Stimulated activated CD4-positive, alpha-beta T cell treated with anti-CD3 and anti-CD28 coated beads, Interleukin-15, amount 100 ng/mL, for 48 hours (primary cell): ENCODE measurements at places on chromosomes 5 and 9.

- DNase-seq = no peak
Measured at GRCh38 chr9:123599781-123600180, 243.8 kb downstream of the CRB2 start.

- DNase-seq = no peak
Measured at GRCh38 chr9:7799944-7800285, 337 bp upstream of the DMAC1 start.

GRCh38 chr9:110156902-110157301, 51.1 kb downstream of the C9orf152 start:
- DNase-seq = no peak

- no peak for DNase-seq
Measured at GRCh38 chr5:56054666-56055065, 59.9 kb upstream of the IL6ST start.

DNA sequence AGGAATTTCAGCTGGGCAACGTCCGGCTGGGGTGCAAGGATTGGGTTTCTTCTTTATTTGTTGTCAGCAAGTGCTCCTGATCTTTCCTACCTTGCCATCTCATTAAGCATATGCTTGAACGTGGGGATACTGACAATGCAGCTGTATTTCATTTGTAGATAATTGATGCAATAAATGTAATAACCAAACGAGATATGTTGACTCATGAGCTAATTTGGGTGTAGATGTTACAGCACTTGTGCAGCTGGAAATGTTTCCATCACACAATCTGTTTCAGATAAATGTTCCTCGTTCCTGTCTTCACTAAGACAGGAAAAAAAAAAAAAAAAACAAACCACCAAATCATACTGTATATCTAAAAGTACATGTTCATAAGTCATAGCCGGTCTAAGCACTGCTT, 123.8 kb downstream of the DMRT2 start:
- no peak for DNase-seq

DNA sequence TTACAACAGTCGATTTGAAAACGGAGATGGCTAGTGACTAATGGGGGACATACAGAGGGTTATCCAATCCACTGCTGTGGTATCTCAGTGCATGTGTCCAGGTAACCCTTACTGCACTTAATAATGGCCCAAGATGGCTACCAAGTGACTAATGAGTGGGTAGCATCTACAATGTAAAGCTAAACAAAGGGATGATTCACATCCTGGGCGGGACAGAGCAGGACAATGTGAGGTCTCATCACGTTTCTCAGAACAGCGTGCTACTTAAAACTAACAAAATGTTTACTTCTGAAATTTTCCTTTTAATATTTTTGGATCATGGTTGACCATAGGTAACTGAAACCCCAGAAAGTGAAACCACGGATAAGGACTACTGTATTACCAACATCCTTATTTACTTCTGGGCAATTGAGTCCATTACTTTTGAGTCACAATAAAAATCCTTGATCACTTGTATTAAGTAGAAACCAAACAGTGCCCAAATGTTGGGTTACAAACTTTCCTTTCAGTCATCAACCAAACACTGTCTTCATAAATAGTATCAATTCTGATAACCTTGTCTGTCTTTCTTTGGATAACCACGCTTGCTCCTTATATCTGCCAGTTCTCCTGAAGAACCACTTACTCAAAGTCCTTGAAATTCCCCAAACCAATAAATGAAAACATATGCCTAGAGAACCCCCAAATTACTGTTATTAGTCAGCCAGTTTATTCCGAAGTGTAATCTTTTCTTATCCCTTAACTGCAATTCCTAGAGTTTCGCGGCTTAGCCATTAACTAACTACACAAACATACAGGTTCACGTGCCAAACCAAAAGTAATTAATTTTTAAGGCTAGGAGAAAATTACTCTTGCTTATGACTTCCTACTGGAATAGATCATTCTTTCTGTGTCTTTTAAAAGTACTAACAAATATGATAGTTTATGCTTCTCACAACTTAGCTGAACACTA, 59.7 kb downstream of the ELL2 start:
- no peak for DNase-seq

DNA sequence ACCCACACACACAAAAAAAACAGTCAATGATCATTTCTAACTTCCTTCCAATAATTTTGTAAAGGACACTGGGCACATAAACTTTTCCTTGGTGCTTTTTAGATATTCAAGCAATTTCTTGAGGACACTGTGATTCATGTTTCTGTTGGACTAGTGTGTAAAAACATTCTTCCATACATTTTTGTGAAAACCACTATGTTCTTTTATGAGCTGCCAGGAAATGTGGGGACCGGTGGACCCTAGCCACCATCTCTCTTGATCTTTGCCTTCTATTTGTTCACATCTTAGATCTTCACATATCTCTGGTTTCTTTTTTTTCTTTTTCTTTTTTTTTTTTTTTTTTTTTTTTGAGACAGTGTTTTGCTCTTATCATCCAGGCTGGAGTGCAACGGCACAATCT, 287.4 kb downstream of the GLIS3 start:
- no peak for DNase-seq

- DNase-seq = no peak
Measured at GRCh38 chr5:10634050-10634449, 70.2 kb downstream of the ANKRD33B start.

DNA sequence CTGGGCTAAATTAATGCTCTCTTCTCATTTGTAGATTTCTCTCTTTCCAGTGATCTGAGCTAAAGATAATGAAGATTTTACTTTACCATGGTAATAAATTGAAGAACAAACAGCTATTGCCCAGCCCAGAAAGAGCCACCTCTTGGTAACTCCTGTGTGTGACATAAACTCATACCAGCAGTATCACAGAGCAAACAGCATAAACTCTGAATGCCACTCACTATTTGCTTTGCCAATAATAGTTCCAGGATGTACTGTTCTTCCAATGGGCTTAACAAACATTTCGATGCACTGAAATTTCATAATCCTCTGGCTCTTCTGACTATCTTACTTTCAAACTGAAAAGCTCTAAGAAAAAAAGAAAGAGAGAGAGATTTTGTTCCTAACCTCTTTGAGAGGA, 69.8 kb upstream of the RASEF start:
- DNase-seq = no peak
